ENCODE measurements at places on chromosomes 13 and 19.

GRCh38 chr13:99953138-99953755, 18.3 kb downstream of the ZIC5 start:
- no peak for DNase-seq

DNA sequence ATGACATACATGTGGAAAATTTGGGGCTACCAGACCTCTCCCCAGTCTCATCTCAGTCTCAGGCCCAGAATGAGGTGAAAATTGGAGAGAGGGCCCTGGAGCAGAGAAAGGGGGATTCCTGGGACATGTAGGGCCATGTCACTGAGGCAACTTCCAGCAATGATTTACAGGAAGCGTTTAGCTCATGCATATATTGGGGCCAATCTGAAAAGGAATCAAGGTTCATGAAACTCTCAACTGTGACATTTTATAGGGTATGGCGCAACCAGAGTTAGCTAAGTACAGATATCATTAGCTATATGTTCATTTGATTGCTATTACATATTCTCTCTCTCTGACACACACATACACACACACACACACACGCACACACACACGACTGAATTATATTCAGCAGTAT, 86.3 kb downstream of the RNASEH2B start:
- no peak for DNase-seq

GRCh38 chr13:43054803-43055802, 31.7 kb downstream of the DNAJC15 start:
- DNase-seq, result no peak

- DNase-seq, result no peak
These were observed at the start of gene FCAR for GRCh38 chr19:54873990-54874389. FCAR (plus strand) TSS chr19:54874235; CDS start chr19:54874290, 55 bp downstream.

DNA sequence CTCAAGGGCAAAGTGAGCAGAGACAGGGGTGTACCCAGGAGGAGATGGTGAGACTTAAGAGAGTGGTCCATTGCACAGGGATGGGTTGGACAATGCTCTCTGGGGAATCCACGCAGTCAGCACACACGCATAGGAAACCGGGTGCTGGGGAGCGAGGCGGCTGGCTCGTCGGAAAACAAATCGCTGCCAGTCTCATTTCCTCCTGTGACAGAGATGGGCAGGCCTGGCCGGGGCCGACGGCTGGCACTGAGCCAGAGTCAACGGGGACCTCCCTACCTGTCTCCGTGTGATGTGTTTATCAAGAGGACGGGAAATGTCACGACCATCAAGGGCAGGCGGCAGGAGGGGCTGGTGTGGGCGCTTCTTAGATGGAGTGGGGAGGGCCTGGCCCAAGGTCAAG, 27.3 kb downstream of the PTPRS start:
- no peak for DNase-seq

GRCh38 chr13:35947315-35947714, 183.9 kb downstream of the DCLK1 start:
- DNase-seq, result no peak

DNA sequence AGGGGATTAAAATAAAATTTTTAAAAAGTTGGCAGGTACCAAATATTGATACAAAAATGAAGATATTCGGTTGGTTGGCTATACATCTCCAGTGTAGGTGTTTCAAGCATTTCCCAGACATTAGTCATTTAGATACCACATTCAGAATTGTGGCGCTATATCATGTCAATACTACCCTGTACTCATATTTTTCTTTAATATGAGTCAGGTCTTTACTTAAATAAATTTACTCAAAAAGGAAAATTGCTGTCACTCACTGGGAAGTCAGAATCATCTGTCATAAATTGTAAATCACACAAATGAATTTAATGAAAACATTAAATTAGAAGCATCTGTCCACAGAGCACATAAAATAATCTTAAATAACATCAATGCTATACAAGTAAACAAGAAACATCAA, 134.2 kb downstream of the TSHZ3 start:
- no peak for DNase-seq

- no peak for DNase-seq
These were observed 539 bp downstream of the ZNF554 start for GRCh38 chr19:2820112-2820702.

DNA sequence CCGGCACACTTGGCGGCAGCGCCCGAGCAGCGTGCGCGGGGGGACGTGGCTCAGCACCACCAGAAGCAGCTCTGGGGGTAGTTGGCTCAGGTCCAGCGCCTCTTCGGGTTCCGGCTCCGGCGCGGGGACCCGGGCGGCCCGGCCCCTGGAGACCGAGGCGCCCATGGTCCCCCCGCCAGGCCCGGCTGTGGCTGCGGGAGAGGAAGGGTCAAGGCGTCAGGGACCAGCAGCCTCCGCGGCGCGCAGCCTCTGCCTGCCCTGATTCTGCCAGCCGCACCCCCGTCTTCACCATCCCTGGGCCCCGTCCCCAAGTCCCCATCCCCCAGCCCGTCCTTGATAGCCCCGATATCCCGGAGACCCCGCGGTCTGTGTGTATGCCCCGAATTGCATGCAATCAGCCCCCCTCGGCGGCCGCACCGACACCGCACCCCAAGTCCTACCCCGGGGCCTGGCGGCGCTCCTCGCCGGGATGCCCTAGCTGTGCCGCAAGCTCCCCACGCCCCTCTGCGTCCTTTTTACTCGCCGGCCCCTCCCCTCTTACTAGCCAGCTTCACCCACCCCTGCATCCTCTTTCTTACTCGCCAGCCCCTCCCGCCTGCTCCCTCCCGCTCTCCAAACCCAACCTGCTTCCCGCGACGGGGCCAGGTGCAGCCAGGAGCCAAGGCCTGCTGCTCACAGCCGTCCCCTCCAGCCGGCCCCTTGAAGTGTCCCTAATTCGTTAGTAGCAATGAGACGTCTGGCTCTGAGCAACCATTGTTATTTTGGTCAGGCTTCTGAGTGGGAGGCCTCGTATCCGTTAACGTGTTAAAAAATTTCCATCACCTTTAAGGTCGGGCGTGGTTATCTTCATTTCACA, at the start of gene FBXO27:
TSS of gene FBXO27 (minus strand) at position 487 of the 856 bp plus-strand sequence. CDS start at position 165, 322 bp downstream.
- no peak for DNase-seq

DNA sequence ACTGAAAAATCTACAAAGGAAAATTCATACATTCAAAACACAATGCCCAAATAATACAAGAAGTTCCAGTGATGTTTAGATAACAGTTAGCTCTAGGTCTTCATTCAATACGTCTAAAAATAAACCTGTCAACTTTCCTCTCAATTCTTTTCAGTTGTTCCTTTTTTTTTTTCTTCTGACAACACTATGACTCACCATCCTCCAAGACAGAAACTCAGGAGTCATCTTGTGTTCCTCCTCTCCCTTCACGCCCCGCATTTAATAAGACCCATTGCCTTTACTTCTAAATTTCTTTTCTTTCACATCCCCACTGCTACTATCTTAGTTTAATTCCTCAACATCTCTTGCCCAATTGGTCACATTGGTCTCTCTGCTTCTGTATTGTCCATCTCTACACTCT, 759.9 kb downstream of the GPC5 start:
- DNase-seq, result no peak

GRCh38 chr13:107518780-107519179, 696.6 kb downstream of the LIG4 start:
- no peak for DNase-seq

DNA sequence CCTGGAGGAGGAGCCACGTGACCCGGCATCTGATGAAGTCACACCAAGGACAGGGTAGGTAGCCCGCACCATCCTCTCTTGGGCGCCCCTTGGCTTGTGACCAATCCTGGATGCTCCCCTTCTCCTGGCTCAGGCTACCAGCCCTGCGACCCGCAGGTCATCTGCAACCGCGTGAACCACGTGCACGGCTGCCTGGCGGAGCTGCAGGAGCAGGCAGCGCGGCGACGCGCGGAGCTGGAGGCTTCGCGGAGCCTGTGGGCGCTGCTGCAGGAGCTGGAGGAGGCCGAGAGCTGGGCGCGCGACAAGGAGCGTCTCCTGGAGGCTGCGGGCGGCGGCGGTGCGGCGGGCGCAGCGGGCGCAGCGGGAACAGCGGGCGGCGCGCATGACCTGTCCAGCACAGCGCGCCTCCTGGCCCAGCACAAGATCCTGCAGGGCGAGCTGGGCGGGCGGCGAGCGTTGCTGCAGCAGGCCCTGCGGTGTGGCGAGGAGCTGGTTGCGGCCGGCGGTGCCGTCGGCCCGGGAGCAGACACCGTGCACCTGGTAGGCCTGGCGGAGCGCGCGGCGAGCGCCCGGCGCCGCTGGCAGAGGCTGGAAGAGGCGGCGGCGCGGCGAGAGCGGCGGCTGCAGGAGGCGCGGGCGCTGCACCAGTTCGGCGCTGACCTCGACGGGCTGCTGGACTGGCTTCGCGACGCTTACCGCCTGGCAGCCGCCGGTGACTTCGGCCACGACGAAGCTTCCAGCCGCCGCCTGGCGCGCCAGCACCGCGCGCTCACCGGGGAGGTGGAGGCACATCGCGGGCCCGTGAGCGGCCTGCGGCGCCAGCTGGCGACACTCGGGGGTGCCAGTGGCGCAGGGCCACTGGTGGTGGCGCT, 45.9 kb downstream of the SPTBN4 start:
- no peak for DNase-seq

GRCh38 chr19:39671739-39672363, 16.1 kb downstream of the LGALS16 start:
- peak; percentile 15 for DNase-seq

- no peak for DNase-seq
These were observed 1.1 kb downstream of the ZNF850 start for GRCh38 chr19:36771261-36772231.

GRCh38 chr13:58865286-58865685, 1233.7 kb downstream of the PCDH17 start:
- DNase-seq, result no peak

DNA sequence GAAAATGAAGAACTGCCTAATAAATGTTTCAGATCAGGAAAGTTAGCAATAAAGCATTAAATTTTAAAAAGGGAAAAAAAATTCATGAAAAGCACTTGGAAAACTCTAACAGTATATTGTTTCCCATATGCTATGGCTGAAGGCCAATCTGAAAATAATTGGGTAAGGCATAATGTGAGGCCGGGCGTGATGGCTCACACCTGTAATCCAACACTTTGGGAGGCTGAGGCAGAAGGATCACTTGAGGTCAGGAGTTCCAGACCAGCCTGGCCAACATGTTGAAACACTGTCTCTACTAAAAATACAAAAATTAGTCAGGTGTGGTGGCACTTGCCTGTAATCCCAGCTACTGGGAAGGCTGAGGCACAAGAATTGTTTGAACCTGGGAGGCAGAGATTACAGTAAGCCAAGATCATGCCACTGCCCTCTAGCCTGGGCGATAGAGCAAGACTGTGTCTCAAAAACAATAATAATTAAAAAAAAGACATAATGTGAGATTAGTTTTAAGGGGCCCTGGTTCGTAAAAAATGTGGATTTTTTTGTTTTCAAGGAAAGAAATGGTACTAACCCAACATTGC, 15.2 kb downstream of the INTS6 start:
- no peak for DNase-seq

- no peak for DNase-seq
These were observed 1.1 kb downstream of the FGF14 start for GRCh38 chr13:102400675-102401145.

GRCh38 chr13:67221630-67222226, 8.4 kb downstream of the PCDH9 start:
- DNase-seq, result no peak

GRCh38 chr19:8221161-8221560, 12.0 kb downstream of the CERS4 start:
- no peak for DNase-seq

DNA sequence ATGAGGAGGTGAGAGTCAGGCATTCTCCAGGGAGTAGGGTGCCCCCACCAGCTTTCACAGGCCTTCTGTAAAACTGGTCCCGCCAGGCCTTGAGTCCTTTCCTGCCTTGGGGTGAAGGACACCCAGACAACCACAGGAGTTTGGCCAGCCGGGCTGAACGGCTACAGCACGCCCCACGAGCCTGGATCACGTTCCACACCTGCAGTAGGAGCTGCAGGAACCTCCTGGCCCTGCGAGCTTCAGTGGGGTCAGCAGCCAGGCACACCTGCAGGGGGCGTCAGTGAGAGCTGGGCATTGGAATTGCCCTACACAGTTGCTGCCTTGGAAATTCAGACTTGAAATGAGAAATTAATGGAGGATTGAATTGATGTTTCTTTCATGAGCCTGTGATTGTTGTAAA, 45.7 kb downstream of the COL4A2 start:
- DNase-seq, result no peak

- DNase-seq, result no peak
These were observed 575.1 kb downstream of the SLITRK6 start for GRCh38 chr13:85223883-85224656.

DNA sequence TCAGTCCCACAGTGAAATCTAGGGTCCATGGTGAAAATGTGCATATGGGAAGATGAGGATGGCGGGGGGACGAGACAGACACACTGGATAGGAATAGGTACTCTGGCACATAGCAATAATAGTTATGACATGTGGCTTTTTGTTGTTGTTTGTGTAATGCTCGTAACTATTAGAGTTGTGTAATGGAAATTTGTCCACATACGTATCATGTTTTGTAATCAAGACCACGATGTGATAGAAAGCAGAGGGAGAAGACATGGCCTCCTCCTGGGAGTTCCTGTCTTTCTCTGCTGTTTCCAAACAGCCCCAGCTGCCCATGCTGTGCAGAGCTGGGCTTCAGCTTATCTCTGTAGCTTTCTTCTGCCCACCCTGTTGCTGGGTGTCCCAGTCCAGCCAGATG, 185.3 kb upstream of the TMTC4 start:
- no peak for DNase-seq

GRCh38 chr13:112231451-112232083, 144.6 kb upstream of the SPACA7 start:
- DNase-seq, result no peak

DNA sequence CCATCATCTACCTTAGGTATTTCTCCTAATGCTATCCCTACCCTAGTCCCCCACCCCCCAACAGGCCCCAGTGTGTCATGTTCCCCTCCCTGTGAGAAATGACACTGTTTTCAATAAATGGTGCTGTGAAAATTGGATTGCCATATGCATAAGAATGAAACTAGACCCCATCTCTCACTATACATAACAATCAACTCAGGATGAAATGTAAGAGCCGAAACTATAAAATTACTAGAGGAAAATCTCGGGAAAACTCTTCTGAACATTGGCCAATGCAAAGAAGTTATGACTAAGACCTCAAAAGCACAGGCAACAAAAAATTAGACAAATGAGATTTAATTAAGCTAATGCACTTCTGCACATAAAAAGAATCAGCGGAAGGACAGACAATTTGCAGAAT, 138.2 kb downstream of the SUCLA2 start:
- no peak for DNase-seq

DNA sequence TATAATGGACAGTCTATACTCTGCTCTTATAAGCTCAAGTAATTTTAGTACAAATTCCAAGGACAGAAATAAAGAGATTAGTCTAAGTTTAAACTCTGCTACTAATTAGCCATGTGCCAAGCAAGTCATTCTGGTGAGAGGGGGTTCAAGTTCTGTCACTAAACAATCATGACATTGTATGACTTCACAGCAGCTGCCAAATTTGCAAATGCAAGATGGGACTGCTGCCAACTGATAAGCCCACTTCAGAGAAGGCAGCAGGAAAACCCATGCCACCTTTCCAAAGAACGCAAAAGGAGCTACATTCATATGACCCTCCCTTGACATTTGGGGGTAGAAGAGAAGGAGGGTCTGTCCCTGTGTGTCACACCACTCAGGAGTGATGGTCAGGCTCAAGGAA, 60.7 kb upstream of the RFXAP start:
- DNase-seq, result no peak

- no peak for DNase-seq
These were observed 7.7 kb upstream of the CEACAM7 start for GRCh38 chr19:41695745-41696144.

Data from stimulated activated CD4-positive, alpha-beta T cell treated with anti-CD3 and anti-CD28 coated beads, TNF-alpha, amount 100 ng/mL, for 1 hour (primary cell).